ENCODE measurements at places on chromosomes 5 and 9.

DNA sequence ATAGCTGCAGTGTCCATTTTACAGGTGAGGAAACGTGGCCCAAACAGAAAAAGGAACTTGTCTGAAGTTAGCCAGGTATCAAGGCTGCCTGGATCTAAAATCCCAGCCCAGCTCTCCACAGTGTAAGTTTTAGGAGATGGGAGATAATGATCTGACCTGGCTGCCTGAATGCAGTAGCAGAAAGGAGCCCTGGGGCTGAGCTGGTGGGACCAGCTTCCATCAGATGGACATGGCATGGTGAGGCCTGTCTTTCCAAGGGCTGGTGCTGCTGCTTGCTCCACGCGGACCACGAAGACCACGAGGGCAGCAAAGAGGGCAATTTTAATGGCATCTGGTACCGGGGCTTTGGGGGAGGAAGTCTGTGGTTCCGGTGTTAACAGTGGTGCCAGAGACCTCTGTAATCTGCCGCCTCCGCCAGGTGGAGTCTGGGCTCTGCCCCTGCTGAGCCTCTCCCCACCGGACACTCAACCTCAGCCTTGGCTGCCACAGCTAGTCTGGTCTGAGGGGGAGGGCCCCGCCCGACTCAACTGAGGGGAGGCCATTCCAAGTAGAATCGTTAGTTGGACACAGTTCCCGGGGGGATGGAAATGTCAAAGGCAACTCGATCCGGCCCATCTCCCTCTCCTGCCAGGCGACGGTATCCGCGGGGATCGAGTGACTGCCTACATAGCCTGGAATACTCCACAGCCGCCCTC lies 650 bp downstream of the MYORG start:
- peak; percentile 55 for DNase-seq

- no peak for DNase-seq
Measured at GRCh38 chr5:130109152-130109551, 204.9 kb downstream of the CHSY3 start.

- DNase-seq, result no peak
Measured at GRCh38 chr5:33235304-33235703, 205.5 kb upstream of the TARS1 start.

- no peak for DNase-seq
Measured at GRCh38 chr5:80482578-80482977, 5.3 kb upstream of the FAM151B start.

GRCh38 chr9:121895358-121895757 lies 197.8 kb downstream of the TTLL11 start:
- no peak for DNase-seq

GRCh38 chr5:65076251-65076869 lies 307.6 kb downstream of the CWC27 start:
- peak; percentile 46 for DNase-seq

- peak; percentile 9 for DNase-seq
Measured at GRCh38 chr5:82312373-82312856, 34.3 kb upstream of the RPS23 start.

- DNase-seq, result no peak
Measured at GRCh38 chr5:95022967-95023695, 261.8 kb downstream of the MCTP1 start.

- DNase-seq, result no peak
Measured at GRCh38 chr5:55633574-55634208, 78.4 kb downstream of the SLC38A9 start.

- DNase-seq, result no peak
Measured at GRCh38 chr5:134585966-134586365, 46.7 kb downstream of the SAR1B start.

DNA sequence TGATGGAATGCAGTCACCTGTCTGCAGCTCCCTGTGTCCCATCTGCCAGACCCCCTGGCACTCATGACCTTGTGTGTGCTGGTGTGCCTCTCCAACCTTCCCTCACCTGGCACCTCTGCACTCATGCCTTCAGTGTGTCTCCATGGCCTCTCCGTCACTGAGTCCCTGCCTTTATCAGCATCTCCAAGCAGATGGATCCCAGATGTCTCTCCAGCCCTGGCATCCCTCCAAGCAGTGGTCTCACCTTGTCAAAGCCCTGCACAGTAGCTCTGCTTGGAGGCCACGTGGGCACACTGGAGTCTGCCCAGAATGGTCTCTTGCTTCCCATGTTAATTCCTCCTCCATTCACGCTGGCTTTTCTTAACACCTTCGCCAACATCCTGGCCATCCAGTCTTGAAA lies 84.8 kb downstream of the DAP start:
- DNase-seq, result no peak

DNA sequence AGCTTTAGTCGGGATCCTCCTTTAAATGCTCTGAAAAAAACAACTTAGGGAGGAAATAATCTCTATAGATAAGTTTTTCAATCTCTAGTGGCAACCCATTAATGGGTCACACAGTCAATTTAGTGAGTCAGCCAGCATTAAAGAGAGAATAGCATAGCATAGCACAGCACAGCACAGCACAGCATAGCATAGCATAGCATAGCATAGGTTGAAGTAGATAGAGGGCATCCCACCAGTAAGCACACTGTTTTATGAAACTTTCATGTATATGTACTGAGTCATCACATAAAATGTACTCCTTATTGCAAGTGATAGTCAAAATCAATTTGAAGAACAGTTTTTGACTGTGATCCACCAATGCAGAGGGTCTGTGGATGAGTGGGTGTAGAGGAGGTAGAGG lies 522.9 kb downstream of the CCDC171 start:
- DNase-seq, result no peak

- no peak for DNase-seq
Measured at GRCh38 chr9:128987805-128988204, 40.3 kb downstream of the NUP188 start.

- DNase-seq, result no peak
Measured at GRCh38 chr5:115070737-115071136, 99.0 kb downstream of the TRIM36 start.

- no peak for DNase-seq
Measured at GRCh38 chr9:98214811-98215210, 22.4 kb upstream of the CORO2A start.

GRCh38 chr9:653856-654387 lies 187.6 kb upstream of the DMRT1 start:
- no peak for DNase-seq

GRCh38 chr5:1067141-1068121 lies 44.4 kb downstream of the SLC12A7 start:
- no peak for DNase-seq

- DNase-seq, result no peak
Measured at GRCh38 chr9:3912817-3913216, 387.0 kb upstream of the RFX3 start.
